ENCODE measurements at places on chromosomes 2 and 18.

DNA sequence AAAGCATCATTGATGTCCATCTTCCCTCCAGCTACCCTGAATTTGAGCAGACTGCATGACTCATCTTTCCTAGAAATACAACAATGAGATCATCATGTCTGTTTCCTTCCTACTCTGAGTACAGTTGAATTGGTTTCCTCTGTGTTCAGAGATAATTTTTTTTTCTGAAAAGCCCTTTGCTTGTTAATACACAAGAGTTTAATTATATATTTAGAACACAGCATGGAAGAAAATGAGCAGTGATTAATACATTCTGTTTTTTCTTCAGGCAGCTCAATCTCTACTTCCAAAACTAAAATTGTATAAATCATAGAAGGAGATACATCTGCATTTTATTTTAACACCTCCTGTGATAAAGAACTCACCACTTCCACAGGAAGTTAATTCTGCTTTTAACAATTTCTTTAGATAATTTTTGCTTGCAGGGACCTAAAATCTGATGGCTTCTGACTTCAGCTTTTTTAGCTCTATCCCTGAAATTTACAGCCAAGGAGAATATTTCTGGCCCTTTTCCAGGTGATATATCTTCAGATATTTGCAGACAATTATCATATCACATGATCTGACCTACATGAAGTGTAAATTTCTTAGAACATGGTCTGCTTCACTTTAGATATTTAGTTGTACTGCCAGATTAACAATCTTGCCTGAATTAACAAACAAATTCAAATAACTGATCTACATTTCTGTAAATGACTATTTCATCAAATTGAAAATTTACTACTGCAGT is 249.0 kb downstream of the TRIB2 start:
- H3K4me3 ChIP-seq, result no peak overlapping the region
- H3K36me3 ChIP-seq, result no peaks in the 10 kb centered on the region
- no peak overlapping the region for H3K27ac ChIP-seq
- no peaks in the 10 kb centered on the region for H3K4me1 ChIP-seq
- peak; percentile 25 for DNase-seq
- H3K27me3 ChIP-seq, result no peaks in the 10 kb centered on the region

DNA sequence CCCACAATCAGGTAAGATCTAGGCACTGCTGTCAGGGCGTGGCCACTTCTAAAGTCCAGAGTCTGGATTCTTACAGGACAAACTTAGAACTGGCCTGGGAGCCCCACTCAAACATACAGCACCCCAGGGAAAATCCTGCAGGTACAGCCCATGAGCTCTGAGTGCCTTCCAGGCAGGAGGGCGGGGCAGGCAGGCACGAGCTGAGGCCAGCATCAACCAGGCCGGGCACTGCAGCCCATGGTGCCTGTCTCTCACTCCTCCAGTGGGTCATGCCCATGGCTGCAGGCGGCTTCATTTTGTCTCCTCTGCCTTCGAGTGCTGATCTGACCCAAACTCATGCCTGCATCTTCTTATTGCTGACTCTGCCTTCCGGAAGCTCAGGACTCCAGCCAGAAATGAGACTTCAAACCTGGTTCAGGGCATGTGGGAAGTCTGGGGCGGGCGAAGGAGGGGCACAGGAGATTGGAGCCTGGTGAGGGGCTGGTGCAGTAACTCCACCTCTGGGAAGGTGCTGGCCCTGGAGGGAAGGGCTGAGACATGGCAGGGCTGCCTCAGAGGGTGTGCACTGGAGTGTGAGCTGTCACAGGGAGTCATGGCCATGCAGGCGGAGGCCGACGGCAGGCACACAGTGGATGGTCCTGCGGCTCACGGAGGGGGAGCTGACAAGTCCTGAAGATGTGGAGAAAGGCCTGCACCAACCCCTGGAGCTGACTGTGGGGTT is 40.5 kb downstream of the HS6ST1 start:
- DNase-seq, result no peak
- H3K36me3 ChIP-seq, result no peaks in the 10 kb centered on the region
- no peak overlapping the region for H3K27ac ChIP-seq
- H3K27me3 ChIP-seq, result no peaks in the 10 kb centered on the region

- no peaks in the 10 kb centered on the region for H3K27me3 ChIP-seq
- H3K27ac ChIP-seq, result no peak overlapping the region
- H3K4me1 ChIP-seq, result no peaks in the 10 kb centered on the region
Observed at GRCh38 chr18:41146301-41146700, 808.7 kb upstream of the PIK3C3 start.

GRCh38 chr2:236107536-236107935 is 60.6 kb downstream of the GBX2 start:
- H3K4me1 ChIP-seq, result no peaks in the 10 kb centered on the region
- H3K36me3 ChIP-seq, result no peaks in the 10 kb centered on the region
- no peaks in the 10 kb centered on the region for H3K27me3 ChIP-seq

- H3K27ac ChIP-seq, result no peak overlapping the region
- peaks cover 39% of the 10 kb centered on the region for H3K4me1 ChIP-seq
- no peak overlapping the region for H3K4me3 ChIP-seq
- no peaks in the 10 kb centered on the region for H3K36me3 ChIP-seq
- H3K27me3 ChIP-seq, result no peaks in the 10 kb centered on the region
Observed at GRCh38 chr2:196220671-196221070, 49.3 kb upstream of the STK17B start.

DNA sequence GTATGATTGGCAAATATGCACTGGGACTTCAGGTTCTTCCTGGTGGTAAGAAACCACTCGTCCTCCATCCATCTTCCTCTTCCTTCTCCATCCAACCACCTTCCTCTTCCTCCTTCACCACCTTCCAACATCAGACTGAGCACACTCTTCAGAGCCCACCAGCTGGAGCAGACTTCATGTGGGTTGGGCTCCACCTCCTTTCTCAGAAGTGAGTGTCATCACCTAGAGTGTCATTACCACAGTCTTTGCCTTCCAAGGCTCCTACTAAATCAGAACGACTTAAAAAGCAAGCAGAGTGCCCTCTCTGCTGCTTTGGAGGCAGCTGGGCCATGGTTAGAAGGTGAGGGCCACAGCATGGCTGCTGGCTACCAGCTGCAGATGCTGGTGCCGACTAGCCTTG is 171.6 kb downstream of the SH3RF3 start:
- no peaks in the 10 kb centered on the region for H3K27me3 ChIP-seq
- peaks cover 12% of the 10 kb centered on the region for H3K4me1 ChIP-seq
- H3K36me3 ChIP-seq, result no peaks in the 10 kb centered on the region
- no peak overlapping the region for H3K4me3 ChIP-seq

DNA sequence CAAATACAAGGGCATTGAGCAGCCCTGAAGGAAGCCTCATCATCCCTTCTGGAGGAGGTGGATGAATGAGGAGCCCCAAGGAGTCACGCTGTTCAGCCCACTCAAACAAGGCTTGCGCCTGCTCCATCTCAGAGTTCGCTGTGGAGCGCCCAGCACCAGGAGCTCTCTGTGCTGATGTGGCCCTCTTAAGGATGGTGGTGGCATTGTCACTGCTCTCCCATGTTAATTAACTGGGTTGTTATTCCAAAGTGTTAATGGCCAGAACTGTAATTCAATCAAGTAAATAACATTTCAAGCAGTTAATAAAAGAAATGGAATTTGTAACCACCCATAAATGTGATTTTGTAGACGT is 726.0 kb upstream of the RAB6C start:
- no peaks in the 10 kb centered on the region for H3K27me3 ChIP-seq
- DNase-seq, result no peak
- H3K36me3 ChIP-seq, result no peaks in the 10 kb centered on the region

DNA sequence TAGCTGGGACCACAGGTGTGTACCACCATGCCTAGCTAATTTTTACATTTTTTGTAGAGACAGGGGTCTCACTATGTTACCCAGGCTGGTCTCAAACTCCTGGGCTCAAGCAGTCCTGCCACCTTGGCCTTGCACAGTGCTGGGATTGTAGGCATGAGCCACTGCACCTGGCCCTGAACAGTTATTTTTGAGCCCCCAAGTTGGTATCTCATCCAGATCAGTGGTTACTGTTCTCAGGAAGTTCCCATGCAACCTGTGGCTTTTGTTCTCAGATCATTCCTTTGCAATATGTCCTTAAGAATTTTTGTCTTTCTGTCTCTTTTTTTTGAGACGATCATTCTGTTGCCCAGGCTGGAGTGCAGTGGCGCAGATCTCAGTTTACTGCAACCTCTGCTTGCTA is 7.7 kb upstream of the CCDC138 start:
- H3K36me3 ChIP-seq, result 0 out of 2 replicates have a peak, but pooled peaks cover 6% of the 10 kb centered on the region
- peak overlapping the region; percentile 91 for H3K27ac ChIP-seq
- no peak overlapping the region for H3K4me3 ChIP-seq

DNA sequence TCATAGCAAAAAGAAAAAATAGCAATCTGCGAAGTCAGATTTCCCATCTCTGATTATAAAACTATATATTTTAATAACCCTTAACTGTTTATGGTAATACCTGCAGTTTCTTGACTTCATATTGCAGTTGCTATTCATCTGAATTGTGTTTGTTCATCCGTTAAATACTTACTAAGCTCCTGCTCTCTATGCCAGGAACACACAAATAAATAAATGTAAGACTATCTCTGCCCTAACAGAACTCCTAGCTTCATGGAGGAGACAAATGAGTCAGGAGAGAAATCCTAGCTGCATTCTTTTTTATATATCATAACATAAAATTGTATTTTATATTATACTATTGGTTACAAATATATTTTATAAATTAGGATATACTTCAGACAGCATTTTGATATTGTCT is 61.2 kb downstream of the MALT1 start:
- no peaks in the 10 kb centered on the region for H3K27me3 ChIP-seq
- H3K4me1 ChIP-seq, result no peaks in the 10 kb centered on the region
- H3K36me3 ChIP-seq, result peaks cover 3% of the 10 kb centered on the region
- no peak for DNase-seq

DNA sequence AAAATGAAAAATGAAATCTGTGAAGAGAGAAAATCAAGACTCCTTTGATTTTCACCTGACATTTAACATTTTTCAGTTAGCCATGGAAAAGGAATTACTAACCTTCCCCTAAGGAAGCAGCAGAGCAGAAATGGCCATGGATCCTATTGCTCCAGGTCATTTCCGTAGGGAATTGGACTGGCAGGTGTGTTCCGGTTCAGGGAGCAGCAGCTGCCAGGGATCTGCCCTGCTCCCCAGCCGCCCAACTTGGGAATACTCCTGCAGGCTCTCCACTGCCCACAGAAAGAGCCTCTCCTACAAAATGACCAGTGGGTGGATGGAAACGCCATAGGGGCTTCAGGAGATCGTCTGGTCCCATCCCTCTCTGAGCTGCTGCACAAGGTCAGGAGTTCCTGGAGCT is 86.0 kb upstream of the MAPK4 start:
- no peak for DNase-seq
- no peaks in the 10 kb centered on the region for H3K36me3 ChIP-seq
- no peak overlapping the region for H3K4me3 ChIP-seq
- no peaks in the 10 kb centered on the region for H3K4me1 ChIP-seq
- H3K27me3 ChIP-seq, result no peaks in the 10 kb centered on the region

DNA sequence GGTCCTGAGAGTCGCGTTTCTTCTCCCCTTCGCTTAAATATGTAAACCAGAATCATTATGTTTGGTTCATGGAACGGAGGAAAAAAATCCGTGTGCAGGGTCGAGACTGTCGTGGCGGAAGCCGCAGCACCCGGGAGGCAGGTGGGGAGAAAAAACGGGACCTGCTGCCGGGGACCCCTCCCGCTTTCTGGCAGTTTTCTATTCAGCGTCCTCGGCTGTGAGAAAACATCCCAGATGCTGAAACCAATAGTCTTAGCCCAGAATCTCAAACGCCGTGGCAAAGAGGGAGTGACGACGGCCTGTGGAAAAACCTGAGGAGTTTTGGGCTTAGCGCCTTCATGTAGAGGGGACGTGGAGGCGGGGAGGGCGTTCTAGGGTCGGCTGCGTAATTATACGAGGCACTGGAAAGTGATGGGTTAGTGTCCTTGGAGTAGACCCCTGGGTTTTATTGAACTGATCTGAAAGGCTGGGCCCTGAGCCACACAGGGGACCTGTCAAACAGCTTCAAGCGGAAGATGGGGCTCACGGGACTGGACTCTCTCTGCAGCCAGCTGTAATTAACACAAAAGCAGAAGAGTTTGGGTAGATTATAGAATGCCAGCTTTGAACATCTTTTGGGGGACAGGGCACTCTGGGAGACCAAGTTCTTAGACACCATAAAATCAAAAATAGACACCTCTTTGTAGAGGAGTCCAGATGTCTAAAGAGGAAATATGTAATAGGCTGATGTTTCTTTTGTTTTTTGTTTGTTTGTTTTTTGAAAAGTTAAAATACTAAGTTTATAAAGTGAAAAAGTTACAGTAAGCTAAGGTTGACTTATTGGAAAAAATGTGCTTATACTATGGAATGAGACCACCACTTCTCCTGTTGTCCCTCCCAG is 834 bp upstream of the BUB1 start:
- peak; percentile 42 for DNase-seq
- peaks cover 18% of the 10 kb centered on the region for H3K4me1 ChIP-seq
- H3K27ac ChIP-seq, result peak overlapping the region; percentile 95
- peak overlapping the region; percentile 92 for H3K4me3 ChIP-seq
- H3K36me3 ChIP-seq, result no peaks in the 10 kb centered on the region

DNA sequence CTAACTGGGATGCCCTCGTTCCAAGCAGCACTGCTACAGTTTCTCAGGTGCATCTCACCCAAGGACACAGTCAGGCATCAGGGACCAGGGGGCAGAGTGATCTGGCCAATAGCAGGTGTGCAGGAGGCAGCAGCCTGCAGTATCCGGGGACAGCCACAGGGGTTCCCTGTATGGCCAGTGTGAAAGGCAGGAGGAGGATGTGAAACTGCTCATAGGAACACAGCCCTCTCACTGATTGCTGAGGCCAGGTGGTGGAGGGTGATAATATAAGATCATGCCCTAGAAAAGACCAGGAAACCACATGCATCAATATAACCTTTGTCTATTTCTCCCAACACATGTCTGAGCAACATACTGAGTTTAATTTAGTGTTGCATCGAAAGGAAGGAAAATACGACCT is 112.7 kb upstream of the TACR1 start:
- no peaks in the 10 kb centered on the region for H3K27me3 ChIP-seq
- H3K4me1 ChIP-seq, result peaks cover 22% of the 10 kb centered on the region
- no peak overlapping the region for H3K4me3 ChIP-seq

DNA sequence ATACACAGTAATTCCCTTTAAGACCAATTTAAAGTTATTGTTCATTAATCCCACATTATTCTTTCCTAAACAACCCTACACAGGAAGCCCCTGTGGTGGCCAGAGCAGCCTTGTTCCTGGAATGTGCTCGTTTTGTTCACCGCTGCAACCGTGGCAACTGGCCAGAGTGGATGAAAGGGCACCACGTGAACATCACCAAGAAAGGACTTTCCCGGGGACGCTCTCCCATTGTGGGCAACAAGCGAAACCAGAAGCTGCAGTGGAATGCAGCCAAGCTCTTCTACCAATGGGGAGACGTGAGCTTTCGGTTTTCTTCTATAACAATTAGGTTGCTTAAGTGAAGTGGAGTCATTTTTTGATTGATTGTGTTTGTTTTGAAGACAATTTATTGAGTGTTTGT is 101.0 kb downstream of the UNC80 start:
- no peak for DNase-seq
- H3K4me1 ChIP-seq, result no peaks in the 10 kb centered on the region
- H3K27ac ChIP-seq, result no peak overlapping the region
- no peaks in the 10 kb centered on the region for H3K27me3 ChIP-seq

DNA sequence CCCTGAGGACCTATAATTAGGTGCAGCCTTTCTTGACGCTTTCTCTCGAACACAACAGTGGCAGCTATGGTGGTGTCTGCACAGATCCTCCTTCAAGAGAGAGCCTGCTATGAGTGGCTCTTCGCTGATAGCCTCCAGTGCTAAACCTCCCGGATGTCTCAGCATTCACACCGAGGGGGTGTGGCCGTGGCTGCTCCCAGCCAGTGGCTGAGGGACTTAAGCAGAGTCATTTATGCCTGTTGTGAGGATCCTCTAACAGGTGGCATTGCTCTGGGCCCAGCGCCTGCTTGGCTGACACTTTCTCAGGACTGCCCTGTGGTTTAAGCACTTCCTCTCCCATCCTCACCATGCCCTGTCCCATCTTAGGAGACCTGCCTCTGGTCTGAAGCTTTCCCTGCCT is 592.0 kb upstream of the LRRTM1 start:
- no peak overlapping the region for H3K4me3 ChIP-seq
- H3K36me3 ChIP-seq, result no peaks in the 10 kb centered on the region
- peaks cover 16% of the 10 kb centered on the region for H3K4me1 ChIP-seq
- no peaks in the 10 kb centered on the region for H3K27me3 ChIP-seq

All from MM.1S (cell line).